Neuronal stem cell (in vitro differentiated cells): ENCODE measurements at places on chromosomes 4 and X.

- no peak for DNase-seq
- H3K4me3 ChIP-seq = no peak overlapping the region
- no peaks in the 10 kb centered on the region for H3K27me3 ChIP-seq
- no peaks in the 10 kb centered on the region for H3K4me1 ChIP-seq
Measured at GRCh38 chr4:71828470-71828869, 44.6 kb upstream of the GC start.

DNA sequence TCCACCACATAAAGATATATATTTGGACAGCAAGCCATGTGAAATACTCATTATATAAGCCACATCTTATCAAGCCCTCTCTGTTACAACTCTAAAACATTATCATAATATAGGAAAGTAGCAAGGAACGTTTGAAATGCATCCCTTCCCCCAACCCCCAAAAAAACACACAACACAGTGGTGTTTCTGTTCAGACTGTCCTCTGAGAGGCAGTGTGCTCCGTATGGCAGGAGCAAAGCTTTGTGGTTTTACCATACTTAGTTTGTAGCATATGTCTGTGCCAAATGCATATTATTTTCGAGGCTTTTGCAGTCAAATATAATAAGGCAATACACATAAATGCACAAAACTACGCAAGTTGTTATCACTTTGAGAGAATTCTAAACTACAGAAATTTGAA is 194.2 kb downstream of the RAPGEF2 start:
- H3K4me1 ChIP-seq = no peaks in the 10 kb centered on the region
- H3K27ac ChIP-seq = no peak overlapping the region
- no peak for DNase-seq
- no peaks in the 10 kb centered on the region for H3K27me3 ChIP-seq
- no peaks in the 10 kb centered on the region for H3K36me3 ChIP-seq

DNA sequence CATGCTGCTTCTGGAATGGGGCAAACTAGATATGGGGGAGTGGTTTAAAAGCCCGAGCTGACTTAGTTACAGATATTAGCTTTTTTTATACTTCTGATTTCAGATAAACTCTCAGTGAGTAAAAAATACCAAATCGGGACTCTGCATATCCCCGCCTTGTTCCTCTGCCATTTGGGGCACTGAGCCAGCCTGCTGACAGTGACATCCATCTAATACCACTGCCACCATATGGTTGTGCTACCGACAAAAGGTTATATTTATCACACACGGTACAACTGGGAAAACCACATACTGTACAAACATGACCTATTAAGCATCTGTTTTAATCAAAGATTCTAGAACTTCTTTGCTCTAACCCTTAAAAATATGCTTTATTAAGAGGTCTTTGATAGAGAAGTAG is 78.7 kb downstream of the GALNT7 start:
- no peak overlapping the region for H3K4me3 ChIP-seq
- no peak for DNase-seq
- H3K4me1 ChIP-seq = no peaks in the 10 kb centered on the region
- H3K27me3 ChIP-seq = no peaks in the 10 kb centered on the region
- H3K27ac ChIP-seq = no peak overlapping the region

DNA sequence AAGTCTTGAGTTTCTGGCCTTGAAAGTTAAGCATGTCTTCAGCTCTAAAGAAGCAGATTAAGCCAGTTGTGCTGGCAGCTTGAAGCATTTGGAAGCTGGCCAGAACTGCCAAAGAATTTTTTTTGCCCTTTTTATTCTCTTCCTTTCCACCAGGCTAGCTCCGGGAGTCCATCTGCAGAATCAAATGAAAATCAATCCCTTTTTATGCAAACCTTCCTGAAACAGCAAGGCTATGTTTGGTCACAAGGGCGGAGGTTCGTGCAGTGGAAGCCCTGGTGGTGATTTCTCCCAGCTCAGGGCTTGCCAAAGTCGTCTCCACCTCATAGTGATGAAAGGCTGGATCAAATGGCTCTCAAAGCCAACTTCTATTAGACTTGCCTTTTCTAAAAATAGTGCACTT is 21.6 kb upstream of the C4orf54 start:
- no peak overlapping the region for H3K27ac ChIP-seq
- no peak overlapping the region for H3K4me3 ChIP-seq
- H3K4me1 ChIP-seq = peaks cover 3% of the 10 kb centered on the region
- H3K36me3 ChIP-seq = no peaks in the 10 kb centered on the region
- H3K27me3 ChIP-seq = no peaks in the 10 kb centered on the region
- no peak for DNase-seq

DNA sequence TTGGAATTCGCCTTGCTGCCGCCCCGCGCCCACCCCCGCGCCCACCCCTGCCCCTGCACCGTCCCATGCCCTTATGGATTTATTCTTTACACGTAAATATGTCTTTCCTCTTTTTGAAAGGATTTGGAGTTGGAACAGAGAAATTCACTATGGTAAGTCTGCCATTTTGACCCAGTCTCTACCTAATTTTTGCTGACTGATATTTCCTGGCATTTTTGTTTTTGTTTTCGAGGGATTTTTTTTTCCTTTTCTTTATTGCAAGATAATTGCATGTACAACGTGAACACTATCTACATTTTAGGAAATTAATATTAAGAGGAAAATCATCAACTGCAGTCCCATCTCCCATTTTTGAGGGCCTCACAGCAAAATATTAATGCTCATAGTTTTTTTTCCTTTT is 468 bp upstream of the SPIN2B start:
- peaks cover 10% of the 10 kb centered on the region for H3K36me3 ChIP-seq
- DNase-seq = no peak
- no peaks in the 10 kb centered on the region for H3K27me3 ChIP-seq
- H3K27ac ChIP-seq = no peak overlapping the region

DNA sequence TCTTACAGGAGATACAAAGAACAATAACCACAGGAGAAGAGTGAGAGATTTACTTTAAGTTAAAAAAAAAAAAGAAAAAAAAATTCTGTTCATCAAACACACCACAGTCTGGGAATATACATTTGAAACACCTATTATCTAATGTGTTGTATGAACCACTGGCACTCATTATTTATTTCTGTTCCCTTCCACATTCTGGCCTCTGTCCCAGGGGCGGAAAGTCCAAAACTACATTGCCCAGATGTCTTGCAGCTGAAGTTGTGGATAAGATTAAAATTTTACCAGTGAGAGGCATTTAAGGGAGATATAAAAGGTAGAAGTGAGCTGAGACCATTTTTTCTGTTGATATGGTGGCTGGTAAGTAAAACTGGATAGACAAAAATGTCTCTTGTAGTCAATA is 56.2 kb downstream of the SCLT1 start:
- H3K27ac ChIP-seq = no peak overlapping the region
- H3K4me3 ChIP-seq = no peak overlapping the region
- no peak for DNase-seq
- H3K27me3 ChIP-seq = no peaks in the 10 kb centered on the region

GRCh38 chr4:138910195-138910913 is 105.2 kb upstream of the NOCT start:
- no peaks in the 10 kb centered on the region for H3K27me3 ChIP-seq
- H3K27ac ChIP-seq = no peak overlapping the region
- H3K4me1 ChIP-seq = peaks cover 9% of the 10 kb centered on the region
- no peak for DNase-seq
- H3K4me3 ChIP-seq = no peak overlapping the region

- no peak overlapping the region for H3K4me3 ChIP-seq
- H3K27me3 ChIP-seq = no peaks in the 10 kb centered on the region
- no peaks in the 10 kb centered on the region for H3K4me1 ChIP-seq
Measured at GRCh38 chr4:13348216-13348615, 135.9 kb downstream of the RAB28 start.

DNA sequence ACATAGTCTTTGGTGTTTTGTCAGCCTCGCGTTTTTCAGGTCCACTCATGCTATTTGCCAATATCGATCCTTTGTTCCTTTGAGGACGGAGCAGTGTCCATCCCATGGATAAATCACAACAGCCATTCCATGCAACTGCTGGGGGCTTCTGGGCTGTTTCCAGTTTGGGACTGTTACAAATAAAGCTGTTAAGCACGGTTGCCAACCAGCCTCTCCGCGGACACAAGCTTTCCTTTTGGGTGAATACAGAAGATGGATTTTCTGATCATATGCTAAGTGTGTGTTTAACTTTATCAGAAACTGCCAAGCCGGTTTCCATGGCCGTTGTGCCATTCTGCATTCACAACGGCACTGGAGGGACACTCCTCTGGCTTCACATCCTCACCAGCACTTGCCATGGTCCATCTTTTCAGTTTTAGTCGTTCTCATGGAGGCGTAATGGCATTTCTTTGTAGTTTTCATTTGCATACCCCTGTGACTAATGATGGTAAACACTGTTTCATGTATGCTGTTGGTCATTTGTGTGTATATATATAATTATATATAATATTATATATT is 67.8 kb downstream of the ABLIM2 start:
- peaks cover 4% of the 10 kb centered on the region for H3K4me1 ChIP-seq
- H3K27me3 ChIP-seq = no peaks in the 10 kb centered on the region
- H3K36me3 ChIP-seq = no peaks in the 10 kb centered on the region
- no peak for DNase-seq
- no peak overlapping the region for H3K4me3 ChIP-seq
- H3K27ac ChIP-seq = no peak overlapping the region

DNA sequence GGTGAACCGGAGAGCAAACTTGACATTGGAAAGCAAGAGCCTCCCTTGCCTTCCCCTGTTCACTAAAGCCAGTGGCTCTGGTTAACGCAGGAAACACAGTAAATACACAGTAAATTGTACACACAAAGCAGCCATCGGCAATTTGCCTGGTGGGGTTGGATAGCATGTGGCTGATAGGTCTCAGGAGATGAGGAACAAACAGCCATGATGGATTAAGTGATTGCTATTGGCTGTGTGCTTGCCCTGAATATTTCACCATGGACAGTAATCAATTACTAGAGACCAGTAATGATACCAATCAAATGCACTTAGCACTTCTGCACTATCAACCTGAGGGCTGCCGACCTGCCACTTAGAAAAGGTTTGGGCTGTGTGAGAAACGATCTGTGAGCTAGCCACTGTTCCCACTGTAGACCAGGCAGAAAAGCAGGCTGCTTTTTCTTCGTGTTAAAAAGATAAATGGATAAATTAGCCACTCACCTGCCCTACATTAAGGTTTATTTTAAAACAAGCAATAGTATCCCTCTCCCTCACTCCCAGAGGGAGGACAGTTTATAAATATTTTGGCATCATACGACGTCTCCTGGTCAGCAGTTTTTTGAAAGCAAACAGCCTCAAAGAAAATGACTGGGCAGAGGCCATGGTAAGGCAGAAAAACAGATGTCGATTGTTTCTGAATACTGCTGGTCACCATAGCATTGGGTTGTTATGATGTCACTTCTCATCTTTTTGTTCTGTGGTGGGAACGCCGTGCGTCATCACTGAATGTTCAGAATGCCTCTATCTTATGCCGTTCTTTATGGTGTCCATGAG is 167.1 kb downstream of the MAML3 start:
- peaks cover 23% of the 10 kb centered on the region for H3K4me1 ChIP-seq
- H3K36me3 ChIP-seq = no peaks in the 10 kb centered on the region

GRCh38 chr4:182812916-182813315 is 104.3 kb downstream of the DCTD start:
- H3K27me3 ChIP-seq = peaks cover 11% of the 10 kb centered on the region
- peaks cover 6% of the 10 kb centered on the region for H3K4me1 ChIP-seq
- peaks cover 4% of the 10 kb centered on the region for H3K36me3 ChIP-seq
- H3K27ac ChIP-seq = no peak overlapping the region
- no peak for DNase-seq
- H3K4me3 ChIP-seq = no peak overlapping the region

DNA sequence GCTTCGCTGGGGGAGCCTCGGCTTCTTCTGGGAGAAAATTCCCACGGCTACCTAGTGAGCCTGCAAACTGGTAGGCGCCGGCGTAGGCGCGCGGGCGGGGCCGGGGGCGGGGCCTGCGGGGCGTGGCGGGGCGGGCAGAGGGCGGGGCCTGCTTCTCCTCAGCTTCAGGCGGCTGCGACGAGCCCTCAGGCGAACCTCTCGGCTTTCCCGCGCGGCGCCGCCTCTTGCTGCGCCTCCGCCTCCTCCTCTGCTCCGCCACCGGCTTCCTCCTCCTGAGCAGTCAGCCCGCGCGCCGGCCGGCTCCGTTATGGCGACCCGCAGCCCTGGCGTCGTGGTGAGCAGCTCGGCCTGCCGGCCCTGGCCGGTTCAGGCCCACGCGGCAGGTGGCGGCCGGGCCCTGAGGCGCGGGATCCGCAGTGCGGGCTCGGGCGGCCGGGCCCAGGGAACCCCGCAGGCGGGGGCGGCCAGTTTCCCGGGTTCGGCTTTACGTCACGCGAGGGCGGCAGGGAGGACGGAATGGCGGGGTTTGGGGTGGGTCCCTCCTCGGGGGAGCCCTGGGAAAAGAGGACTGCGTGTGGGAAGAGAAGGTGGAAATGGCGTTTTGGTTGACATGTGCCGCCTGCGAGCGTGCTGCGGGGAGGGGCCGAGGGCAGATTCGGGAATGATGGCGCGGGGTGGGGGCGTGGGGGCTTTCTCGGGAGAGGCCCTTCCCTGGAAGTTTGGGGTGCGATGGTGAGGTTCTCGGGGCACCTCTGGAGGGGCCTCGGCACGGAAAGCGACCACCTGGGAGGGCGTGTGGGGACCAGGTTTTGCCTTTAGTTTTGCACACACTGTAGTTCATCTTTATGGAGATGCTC is at the start of gene HPRT1:
Gene HPRT1 (plus strand): TSS at position 161 of the 857 bp plus-strand sequence. CDS start 147 bp downstream, at position 308.
- H3K4me1 ChIP-seq = peaks cover 3% of the 10 kb centered on the region
- H3K27ac ChIP-seq = no peak within 1 kb of the TSS
- peak within 1 kb of the TSS; percentile 69 for H3K4me3 ChIP-seq
- no peaks in the 10 kb centered on the region for H3K36me3 ChIP-seq

DNA sequence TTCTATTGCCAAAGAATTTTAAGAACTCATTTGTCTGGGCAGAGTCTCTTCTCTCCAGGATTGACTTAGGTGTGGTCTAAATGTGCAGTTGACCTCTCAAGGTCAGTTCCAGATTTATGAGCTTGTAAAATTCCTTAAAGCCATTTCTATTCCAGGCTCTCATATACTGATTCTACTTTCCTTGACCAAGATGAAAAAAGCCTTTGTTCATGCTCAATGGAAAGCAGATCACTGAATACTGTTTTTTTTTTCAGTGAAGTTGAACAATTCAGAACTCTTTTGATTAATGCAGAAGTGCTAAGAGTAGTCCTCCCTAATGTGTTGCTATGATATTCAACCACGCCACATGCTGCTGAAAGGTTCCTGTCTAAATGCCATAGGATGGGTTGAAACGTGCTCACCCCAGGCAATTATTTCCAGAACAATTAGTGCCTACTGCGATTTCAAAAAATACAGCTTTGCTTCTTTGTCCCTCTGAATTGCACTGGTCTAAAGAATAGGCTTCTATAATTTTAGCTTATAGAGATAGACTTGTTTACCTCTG is 312.4 kb upstream of the PABPC5 start:
- H3K4me1 ChIP-seq = no peaks in the 10 kb centered on the region
- H3K27me3 ChIP-seq = no peaks in the 10 kb centered on the region
- H3K36me3 ChIP-seq = no peaks in the 10 kb centered on the region
- no peak overlapping the region for H3K4me3 ChIP-seq

GRCh38 chr4:123452616-123453015 is 56.0 kb downstream of the SPRY1 start:
- H3K27me3 ChIP-seq = no peaks in the 10 kb centered on the region
- no peaks in the 10 kb centered on the region for H3K36me3 ChIP-seq
- H3K4me1 ChIP-seq = peaks cover 10% of the 10 kb centered on the region
- DNase-seq = no peak
- H3K4me3 ChIP-seq = no peak overlapping the region
